ENCODE measurements at places on chromosomes 13 and 19.

GRCh38 chr13:38636761-38637160, 50.1 kb upstream of the FREM2 start:
- no peak for DNase-seq

DNA sequence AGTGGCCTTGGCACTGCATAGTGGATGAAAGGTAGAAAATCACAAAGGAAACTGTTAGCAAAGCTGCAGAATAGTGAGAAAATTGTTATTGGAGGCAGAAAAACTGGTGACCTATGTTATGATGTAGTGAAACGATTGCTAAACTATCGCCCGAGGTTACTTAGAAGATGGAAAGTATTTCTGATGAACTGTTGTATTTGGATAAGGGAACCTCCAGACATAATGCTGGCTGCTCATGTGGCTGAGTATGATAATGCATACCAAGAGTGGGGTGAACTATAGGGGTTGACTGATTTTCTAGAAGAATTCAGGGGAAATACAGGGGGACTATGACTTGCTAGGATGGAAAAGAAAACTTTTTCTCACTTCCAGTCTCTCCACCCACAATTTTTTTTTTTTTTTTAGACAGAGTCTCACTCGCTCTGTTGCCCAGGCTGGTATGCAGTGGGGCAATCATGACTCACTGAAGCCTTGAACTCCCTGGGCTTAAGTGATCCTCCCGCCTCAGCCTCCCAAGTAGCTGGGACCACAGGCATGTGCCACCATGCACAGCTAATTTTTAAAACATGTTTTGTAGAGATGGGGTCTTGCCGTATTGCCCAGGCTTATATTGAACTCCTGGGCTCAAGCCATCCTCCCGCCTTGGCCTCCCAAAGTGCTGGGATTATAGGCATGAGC, 4.4 kb upstream of the EID2 start:
- no peak for DNase-seq

- DNase-seq = no peak
Measured at GRCh38 chr19:32168111-32168510, 177.3 kb upstream of the ZNF507 start.

- DNase-seq = no peak
Measured at GRCh38 chr13:23386533-23386932, 47.0 kb downstream of the SACS start.

GRCh38 chr13:107421028-107421427, 794.3 kb downstream of the LIG4 start:
- no peak for DNase-seq

- peak; percentile 34 for DNase-seq
Measured at GRCh38 chr19:11324079-11324661, 15.3 kb downstream of the RAB3D start.

DNA sequence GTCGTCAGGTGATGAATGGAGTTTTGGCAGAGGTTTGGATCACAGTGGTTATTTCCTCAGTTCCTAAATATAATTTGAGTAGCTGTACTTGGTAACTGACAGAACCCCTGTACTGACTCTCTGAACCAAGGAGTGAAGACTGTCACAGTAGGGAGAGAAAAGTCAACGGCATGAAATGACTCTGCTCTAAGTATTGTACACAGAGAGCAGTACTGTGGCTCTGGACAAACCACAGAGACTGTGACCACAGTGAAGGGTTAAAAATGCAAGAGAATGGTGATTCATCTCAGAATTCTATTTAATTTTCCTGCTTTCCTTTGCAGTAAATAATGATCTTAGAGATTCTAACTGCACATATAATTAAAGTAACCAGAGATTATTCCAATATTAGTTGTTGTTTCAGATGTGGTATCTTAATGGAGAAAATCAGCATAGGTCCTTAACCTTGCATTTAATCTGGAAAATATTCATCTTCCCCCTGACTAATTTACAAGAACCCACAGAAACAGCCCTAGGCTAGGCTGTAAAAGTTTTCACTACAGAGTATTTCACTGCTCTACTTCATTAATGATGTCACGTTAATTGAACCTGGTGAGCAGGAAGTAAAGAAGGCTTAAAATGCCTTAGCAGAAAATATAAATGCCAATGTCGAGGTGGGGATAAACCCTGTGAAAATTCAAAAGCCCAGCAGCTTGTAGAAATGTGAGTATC, 221.9 kb downstream of the LIG4 start:
- DNase-seq = no peak

DNA sequence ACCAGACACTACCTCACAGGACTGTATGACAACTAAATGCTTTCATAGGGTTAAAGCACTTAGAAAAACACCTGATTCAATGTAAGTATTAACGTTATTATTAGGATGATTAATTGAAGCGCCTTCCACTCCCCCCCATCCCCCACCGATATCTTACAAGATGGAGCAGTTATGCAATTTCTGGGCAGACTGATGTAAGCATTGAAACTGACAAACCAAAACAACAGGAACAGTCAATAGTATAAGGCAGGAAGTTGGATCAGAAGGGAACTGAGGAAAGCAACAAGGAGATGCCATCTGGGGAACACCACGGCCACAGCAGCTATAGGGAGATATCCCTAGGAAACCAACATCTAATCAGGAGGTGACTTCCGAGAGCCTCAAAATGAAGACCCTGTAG, 3.8 kb downstream of the LCP1 start:
- no peak for DNase-seq

- DNase-seq = no peak
Measured at GRCh38 chr19:42115705-42116104, 16.5 kb downstream of the POU2F2 start.

GRCh38 chr13:41610404-41610803, 153.1 kb downstream of the RGCC start:
- no peak for DNase-seq

- no peak for DNase-seq
Measured at GRCh38 chr13:73072239-73072900, 13.6 kb downstream of the KLF5 start.

DNA sequence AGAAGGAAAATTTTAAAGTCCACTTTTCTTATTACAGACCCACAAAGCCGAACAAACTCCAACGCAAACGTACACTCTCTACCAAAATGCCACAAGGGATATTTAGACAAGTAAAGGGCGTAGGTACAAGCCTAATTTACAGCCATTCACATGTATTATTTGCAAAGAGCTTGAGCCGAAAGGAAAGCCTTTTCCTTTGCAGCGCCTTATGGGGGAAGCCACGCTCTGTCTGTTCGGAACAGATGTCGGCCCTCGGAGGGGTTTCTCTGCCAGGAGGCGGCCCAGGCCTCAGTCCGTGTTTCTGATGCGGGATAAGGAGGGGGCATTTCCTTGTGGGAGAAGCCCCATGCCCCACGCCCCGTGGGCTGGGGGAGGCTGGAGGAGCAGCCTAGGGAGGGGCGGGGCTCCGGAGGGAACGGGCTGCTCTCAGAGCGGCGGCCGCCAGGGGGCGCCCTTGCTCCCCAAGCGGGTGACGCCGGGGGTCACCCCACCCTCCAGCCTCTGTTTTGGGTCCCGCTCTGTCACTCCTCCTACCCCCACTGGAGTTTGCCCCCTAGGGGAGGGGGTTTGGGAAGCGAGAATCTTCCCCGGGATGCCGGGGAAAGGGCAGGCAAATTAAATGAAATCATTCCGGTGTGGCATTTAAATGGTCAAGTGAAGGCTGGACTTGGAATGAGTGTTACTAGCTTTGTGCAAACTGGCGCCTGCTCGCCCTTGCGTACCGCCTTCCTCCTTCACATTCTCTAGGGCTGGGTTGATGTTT, 2.9 kb downstream of the HTR2A start:
- DNase-seq = peak; percentile 47

DNA sequence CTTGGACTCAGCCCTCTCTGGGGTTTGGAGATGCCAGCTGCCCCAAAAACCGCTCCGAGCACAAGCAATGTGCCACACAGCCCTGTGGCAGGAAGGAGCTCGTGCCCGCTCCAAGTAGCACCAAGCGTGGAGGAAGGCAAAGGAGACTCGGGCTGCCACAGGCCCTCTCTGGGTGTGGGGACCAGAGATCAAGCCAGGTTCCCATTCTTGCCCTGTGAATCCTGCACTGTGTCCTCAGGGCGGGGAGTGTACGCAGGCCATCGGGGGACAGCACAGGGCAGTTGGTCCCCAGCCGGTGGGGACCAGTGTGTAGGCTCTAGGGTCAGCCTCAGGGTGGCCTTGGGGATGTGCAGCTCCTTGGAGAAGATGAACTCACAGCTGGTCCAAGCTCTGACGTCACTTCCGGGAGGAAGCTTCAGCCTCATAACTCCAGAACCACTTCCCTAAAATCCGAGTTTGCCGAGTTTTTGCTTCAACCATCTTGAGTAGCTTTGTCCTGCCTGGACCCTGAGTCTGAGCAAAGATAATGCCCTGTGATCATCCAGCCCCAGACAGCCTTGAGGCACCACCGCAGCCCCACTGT, 9.3 kb upstream of the CPAMD8 start:
- no peak for DNase-seq

- no peak for DNase-seq
Measured at GRCh38 chr13:55199134-55199533, 1941.6 kb upstream of the PRR20A start.

DNA sequence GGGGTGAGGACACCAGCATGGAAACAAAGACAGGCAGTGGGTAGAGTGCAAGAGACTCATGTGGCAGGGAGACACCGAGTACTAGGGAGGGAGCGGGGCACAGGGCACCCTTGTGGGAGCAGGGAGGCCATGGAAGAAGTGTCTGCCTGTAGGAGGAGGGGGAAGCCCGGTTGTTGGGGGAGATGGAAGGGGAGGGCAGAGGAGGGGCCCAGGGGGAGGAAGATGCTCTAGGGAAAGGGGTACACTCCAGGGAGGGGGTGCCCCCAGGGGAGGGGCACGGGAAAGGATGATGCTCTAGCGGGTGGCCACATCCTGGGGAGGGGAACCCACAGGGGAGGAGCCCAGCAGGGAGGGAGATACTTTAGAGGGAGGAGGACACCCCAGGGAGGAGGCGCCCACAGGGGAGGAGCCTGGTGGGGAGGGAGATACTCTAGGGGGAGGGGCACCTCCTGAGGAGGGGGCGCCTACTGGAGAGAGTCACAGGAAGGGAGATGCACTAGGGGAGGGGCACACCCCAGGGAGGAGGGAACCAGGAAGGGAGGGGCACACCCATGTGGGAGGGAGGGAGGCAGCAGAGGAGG, 24.9 kb downstream of the CPAMD8 start:
- DNase-seq = peak; percentile 93

GRCh38 chr13:42328672-42329071, 56.7 kb downstream of the AKAP11 start:
- peak; percentile 11 for DNase-seq

- no peak for DNase-seq
Measured at GRCh38 chr19:15934332-15935078, at the start of gene CYP4F11. TSS of gene CYP4F11 (minus strand) at chr19:15934529. CDS start at chr19:15934408, 121 bp downstream.

- DNase-seq = no peak
Measured at GRCh38 chr13:51913421-51914136, 51.8 kb downstream of the CCDC70 start.

DNA sequence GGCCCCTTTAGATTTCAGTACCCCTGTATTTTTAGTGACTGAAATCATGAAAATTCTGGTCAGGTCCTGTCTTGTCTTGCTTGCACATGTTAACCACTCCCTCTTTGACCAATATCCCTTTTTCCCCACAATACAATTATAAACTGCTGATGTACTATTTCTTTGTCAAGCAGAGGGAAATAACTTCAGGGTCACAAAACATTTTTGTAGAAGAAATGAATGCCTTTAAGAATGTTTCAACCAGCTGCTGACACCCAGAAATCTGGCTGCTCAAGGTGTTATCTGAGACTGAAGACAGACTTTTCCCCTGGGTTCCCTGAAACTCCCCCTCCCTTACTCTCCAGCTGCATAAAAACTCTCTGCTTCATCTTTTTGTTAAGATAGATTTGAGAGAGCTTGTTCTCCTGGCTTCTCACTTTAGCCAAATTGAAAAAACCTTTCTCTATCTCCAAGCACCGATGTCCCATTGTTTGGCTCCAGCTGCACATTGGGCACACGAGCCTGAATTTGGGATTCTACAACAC, 18.4 kb upstream of the ACOD1 start:
- no peak for DNase-seq

DNA sequence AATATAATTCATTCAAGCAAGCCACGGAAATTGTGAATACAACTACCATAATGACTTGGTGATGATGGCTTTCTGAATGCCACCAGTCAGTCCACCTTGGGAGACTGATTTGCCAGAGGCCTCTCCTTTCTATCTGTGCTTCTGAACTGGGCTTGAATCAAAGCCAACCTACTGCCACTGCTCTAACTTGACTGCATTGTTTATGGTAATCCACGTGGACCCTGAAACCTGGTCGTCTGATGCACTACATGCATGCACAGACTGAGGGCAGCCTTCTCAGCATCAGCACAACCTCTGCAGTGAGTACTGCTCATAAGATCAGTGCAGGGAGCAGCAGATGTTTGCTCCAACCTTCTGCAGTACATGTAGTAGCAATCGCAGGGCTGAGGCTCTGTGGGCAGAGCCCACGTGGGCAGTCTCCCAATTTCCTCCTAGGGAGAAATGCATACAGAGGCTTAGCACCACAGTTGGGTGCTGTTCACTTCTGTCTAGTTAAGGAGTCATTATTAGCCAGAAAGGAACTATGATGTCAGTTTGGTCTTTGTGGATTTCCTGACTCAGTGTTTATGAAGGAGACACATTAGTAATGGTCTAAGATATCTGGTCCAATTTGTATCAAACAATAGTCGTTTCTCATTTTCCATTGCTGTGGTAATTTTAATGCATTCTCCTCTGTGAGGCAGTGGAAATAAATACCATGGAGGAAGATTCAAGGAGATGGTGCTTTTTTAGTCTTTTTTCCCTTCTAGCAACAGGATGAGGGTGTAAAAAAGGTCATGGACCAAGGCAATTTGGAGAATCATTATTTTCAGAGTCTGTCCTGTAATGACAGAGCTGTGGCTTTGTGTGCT, 82.5 kb downstream of the AKAP11 start:
- peak; percentile 49 for DNase-seq

DNA sequence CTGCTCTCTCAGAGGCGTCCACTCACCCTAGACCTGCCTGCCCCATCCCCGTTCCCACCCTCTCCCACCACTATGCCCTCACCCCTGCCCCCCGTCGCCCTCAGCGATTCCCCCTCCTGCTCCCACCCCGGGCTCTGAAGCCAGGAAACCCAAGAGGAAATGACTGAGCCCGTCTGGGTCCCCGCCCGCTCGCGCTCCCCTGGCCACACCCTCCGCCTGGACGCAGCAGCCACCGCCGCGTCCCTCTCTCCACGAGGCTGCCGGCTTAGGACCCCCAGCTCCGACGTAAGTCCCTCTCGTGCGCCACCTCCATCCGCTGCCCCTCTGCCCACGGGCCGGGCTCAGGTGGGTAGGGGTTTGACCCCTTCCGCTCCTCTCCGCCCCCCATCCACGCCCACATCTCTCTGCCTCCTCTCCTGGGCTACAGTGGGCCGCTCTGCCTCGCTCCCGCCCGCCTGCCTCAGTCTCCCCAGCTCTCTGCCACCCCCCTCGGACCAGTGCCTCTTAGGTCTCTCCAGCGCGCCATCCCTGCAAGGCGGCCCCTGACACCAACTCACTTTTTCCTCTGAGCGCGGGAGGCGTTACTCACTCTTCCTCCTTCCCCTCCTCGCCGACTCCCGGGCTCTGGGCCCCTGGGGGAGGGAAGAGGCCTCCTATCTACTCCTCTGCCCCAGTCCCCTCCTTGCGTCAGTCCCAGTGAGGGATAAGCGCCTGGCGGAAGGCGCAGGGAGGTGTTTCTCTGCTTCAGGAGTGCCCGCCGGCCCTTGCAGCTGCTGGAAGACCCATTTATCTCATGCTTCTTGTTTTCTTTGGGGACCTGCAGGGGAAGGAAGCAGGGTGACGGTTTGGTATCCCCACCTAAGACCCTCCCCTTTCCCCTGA, at the start of gene FXYD5:
Gene FXYD5, plus strand, starts transcription at position 211 of the 882 bp plus-strand sequence. CDS start 816 bp downstream, outside the sequence.
- peak; percentile 74 for DNase-seq

Measured in CD4-positive, alpha-beta T cell treated with Interleukin-10 for 1 hour (primary cell).